ENCODE measurements at places on chromosomes 5 and 9. TPM values are rescaled to one million over a fixed set of nuclear protein-coding genes. Genes with fewer than 3 reads are reported as not detected.

HTR4 gene
- not detected for polyA plus RNA-seq

BRD9 gene
- polyA plus RNA-seq = 16.6 TPM

CATSPER3 gene
- polyA plus RNA-seq = not detected

ANKRD34B gene
- not detected for polyA plus RNA-seq

GRCh38 chr9:13614060-13614459 is 334.6 kb upstream of the MPDZ start:
- DNase-seq = no peak

GRCh38 chr9:135297456-135298075 is 182.0 kb upstream of the PPP1R26 start:
- DNase-seq = no peak

GRCh38 chr5:145941096-145941447 is 4.7 kb downstream of the SH3RF2 start:
- DNase-seq = no peak

DNA sequence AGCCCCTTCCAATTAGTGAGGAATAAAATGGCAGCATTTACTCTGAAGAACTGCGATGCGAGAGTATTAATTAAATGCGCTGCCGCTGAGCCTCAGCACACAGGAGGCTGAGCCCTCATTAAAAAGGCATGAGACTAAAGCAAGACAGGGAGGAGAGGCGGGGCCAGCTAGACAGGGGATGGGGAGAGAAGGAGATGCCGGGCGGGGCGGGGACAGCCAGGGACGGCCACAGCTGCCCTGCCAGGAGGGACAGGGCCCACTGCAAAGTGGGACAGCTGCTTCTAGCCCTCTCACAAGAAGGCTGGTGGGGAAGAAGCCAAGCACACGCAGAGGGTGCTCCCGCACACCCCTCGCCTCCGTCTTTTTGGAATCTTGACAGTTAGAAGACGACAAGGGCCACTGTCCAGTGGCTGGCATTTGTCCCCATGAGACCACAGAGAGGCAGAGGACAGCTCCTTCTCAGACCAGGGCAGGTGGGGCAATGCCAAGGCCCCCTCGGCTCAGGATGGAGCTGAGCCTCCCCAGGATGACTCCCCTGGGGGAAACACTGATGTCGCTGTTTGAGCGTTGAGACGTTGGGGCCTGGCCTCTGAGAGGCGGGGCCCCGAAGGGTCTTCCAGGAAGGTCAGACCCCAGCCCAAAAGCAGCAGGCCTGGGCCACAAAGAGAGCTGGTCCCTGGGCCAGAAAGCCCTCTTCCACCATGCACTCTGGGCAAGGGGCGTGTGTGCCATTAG is 26.9 kb downstream of the ADAMTS2 start:
- DNase-seq = no peak

DNA sequence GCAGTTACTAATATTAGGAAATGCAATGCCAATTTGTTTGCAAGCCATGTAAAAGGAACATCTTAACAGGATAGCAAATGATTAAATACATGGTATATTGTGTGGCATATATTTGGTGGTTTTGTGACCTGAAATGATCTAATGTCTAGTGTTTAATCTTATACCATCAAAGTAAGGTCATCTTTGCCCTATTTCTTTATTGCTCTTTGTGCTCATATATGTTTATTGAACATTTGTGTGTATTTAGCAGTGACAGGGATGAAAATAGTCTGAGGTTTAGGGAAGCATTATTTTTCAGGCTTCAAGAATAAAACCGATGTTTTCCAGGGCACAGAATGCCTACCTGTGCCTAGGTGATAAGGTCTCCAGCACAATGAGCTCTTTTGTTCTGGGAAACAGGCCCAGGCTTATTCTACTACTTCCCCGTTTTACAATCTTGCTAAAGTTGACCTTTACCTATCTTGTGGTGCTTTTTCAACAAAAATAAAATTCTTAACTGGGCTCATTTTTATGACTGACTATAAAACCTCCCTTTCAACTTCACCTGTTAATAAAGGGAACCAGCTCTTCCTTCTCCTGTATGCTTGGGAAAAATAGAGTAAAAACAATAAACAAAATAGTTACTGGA is 105.6 kb upstream of the ANKH start:
- DNase-seq = no peak

DNA sequence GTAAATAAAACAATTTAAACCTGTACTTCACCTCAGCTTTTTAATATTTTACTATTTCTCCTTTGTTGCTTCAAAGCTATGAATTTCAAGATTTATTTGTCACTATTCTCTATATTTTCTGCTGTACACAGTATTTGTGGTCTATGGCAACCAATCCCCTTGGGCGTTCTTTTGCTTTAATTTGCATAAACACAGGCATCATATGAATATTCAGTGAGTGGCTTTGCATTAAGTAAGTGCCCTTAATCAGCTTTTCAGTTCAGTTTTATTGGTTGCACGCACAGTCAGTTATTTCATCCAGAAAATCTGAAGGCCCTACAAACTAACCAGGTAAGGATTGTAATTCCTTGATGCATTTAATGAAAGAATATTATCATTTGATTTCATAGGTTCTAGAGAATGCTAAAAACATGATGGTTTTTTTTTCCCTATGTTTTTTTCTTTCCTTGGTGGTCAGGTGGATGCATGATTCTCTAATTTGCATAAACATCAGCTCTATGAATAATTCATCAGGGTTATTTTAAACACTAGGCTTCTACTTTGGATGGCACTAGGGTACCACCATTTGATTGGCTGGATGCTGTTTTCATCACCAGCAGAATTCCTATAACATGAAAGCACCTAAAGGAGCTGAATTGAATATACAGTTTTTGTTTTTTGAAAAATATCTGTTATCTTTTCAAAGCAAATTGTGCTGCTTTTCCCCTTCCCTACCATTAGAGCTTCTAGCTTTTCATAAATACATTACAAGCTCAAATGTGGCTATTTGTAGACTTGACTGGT is 249.2 kb upstream of the CCNH start:
- DNase-seq = no peak

- no peak for DNase-seq
Observed at GRCh38 chr9:95218773-95219172, 98.7 kb downstream of the FANCC start.

- DNase-seq = no peak
Observed at GRCh38 chr5:168064933-168065622, 226.4 kb upstream of the WWC1 start.

DNA sequence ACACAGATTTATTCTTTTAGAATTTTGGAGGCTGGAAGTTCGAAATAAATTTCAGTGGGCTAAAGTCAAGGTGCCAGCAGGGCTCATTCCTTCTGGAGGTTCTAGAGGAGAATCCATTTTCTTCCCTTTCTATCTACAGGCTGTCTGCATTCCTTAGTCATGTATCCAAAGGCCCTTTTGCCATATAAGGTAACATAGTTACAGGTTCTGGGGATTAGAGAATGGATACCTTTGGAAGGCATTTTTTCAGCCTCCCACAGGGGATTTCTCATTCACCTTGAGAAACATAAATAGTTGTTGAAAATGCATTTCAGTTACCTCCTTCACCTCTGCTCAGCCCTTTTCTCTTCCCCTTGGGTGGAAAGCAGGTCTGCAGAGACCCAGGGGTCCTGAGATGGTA is 280.0 kb upstream of the MAP3K1 start:
- DNase-seq = no peak

DNA sequence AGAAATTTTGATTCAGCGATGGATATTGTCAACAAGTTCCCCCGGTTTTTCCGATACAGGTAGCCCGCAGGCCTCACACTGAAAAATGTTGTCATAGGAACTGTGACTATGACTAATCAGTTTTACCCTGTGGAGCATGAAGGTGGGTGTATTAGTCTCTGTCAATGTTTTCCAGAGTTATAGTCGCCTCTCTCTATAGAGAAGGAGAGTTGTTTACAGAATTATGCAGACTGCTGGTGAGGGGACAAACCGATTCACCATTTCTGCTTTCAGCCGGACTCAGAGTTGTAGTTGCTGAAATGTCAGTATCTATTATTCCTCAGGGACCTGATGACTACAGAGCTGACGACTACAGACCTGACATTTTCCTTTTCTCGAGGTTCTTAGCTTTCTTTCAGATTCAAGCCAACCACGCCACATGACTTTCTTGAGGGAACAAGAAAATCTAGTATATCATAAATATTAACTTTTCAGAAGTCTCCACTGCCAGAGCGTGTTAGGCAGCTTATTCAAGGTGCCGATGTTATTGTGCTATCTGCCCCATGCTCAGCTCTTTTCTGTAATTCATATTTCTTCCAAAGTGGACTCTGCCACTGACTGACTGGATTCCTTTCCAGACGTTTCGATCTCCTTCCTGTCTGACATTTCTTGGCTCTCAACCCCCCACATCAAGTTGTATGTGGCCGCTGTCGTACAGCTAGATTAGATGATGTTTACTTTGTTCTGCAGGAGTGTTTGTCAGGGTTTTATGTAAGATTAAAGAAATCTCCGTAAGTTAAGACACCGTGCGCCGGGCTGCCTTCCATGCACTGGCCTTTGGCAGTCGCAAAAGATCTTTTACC is 178.1 kb downstream of the FGF1 start:
- DNase-seq = no peak

DNA sequence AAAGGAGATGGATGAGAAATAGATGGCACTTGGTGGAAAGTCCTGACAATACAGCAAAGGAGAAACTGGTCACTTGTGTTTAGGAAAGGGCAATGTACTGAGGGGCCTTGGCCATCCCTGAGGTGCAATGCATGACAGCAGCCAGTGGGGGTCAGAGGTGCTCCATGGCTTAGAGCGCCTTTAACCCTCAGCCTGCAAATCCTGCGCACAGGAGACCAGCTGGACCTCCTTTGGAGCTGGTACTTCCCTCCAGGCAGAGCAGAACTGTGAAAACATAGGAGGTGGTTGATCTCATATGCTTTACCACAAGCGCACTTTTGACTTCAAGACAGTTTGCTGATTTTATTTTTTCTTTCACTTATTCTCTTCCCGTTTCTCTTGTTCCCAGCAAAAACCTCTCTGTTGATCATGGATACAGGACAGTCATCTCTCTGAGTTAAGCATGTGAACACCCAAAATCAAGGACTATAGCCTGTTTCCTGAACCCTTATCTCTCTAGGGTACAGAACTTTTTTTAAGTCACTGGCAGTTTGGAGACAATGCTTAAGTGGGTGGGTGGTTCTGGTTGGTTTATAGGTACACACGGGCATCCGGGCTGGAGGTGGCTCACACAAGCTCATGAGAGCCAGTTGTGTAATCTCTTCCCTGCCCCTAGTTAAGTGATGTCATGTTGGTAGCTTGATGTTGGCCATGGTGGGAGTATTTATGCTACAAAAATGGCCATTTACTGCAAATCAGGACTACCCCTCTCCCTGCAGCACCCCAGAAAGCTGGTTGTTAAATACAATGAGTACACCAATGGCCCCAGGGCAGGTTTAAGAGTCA is 37.6 kb upstream of the ANKRD55 start:
- DNase-seq = peak; percentile 47

- DNase-seq = no peak
Observed at GRCh38 chr5:75616971-75617621, 5.8 kb downstream of the ANKDD1B start.

- no peak for DNase-seq
Observed at GRCh38 chr5:170339780-170340167, 42.2 kb upstream of the LCP2 start.

Measured in immature natural killer cell (primary cell).